ENCODE measurements at places on chromosomes 6 and 20.

DNA sequence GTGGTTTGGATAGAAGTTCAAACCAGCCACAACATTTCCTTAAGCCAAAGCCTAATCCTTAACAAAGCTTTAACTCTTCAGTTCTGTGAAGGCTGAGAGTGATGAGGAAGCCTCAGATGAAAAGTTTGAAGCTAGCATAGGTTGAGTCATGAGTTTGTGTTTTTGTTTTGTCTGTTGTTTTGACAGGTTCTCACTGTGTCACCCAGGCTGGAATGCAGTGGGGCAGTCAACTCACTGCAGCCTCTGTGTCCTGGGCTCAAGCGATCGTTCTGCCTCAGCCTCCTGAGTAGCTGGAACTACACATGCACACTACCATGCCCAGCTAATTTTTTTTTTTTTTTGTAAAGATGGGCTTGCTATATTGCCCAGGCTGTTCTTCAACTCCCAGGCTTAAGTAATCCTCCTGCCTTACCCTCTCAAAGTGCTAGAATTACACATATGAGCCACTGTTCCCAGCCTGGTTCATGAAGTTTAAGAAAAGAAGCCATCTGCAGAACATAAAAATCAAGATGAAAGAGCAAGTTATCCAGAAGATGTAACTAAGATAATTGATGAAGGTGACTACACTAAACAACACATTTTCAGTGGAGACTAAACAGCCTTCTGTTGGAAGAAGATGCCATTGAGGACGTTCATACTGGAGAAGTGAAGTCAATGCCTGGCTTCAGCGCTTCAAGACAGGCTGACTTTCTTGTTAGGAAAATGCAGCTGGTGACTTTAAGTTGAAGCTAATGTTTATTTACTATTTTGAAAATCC lies 96.2 kb downstream of the SMAP1 start:
- no peak for DNase-seq

DNA sequence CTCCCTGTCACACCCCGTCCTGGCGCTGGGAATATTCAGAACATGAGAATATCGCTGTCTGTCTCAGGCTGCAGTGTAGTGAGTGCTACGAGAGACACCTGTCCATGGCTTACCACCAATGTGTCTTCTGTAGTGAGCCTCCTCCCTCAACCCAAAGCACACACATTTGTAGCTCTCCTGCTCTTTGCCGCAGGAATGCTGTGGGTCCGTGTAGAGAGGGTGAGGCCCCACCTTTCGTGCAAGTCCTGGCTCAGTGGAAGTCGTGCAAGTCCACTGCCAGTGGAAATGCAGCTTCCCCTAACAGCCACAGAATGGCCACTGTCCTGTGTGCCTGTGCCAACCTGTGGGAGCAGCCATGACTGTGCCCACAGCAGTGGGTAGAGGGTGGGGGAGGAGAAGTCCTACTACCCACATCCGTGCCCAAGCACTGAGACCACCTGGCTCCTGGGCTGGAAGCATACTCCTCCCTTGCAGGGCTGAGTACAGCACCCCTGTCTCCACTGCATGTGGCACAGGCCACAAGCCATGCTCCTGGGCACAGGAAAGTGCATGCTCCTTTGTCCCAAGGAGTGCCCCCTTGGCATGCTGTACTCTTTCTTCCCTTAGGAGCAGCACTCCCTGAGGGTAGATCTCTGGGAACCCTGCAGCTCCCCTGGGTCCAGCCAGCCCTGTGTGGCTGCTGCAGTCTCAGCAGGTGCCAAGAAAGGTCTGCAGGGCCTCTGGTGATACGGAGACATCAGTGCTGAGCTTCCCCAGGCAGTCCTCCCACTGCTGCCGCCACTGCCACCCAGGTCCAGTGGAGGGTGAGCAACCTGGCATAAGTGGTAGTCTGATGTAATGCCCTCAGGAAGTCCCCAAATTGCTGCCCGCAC lies 28.0 kb downstream of the IGF2R start:
- DNase-seq, result no peak

- peak; percentile 96 for DNase-seq
Measured at GRCh38 chr20:50540620-50541605, 30.7 kb downstream of the PTPN1 start.

DNA sequence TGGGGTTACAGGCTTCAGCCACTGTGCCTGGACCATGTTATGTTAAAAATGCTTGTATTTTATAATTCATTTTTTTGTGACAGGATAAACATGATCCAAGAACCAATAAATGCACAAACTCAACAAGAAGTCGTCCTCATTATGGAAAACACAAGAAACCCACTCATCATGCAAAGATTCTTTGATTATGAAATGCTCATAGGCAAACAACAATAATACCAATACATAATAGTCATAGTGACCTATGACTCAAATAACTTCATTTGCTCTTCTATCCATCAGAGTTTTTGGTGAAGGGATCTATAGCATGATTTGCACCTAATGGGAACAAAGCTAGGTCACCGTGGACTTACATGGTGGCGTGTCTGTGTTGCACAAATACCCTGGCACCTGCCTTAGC lies 217.1 kb upstream of the THEMIS start:
- DNase-seq, result no peak

- DNase-seq, result no peak
Measured at GRCh38 chr6:80618953-80619352, 512.5 kb downstream of the BCKDHB start.

DNA sequence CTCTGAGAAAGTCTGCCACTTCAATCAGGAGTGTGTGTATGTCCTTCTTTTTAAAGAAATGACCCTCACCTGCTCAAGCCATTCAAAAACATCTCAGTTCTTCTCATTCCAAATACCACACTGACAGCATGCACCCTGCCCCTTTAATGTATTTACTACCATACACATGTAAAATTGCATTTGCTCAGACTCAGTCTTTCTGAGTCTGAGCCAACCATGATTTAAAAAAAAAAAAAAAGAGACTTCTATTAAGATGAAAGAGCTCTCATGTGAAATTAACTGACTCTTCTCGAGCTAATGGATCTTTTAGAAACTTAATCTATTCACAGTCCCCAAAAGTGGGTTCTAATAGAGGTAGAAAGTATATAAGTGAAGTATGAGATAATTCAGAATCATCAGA lies 1.4 kb upstream of the FILIP1 start:
- no peak for DNase-seq

- no peak for DNase-seq
Measured at GRCh38 chr20:57478176-57478575, 46.8 kb downstream of the CTCFL start.

GRCh38 chr20:20304942-20305341 lies 63.0 kb upstream of the INSM1 start:
- no peak for DNase-seq

- DNase-seq, result no peak
Measured at GRCh38 chr6:124742971-124743370, 219.3 kb upstream of the RNF217 start.

DNA sequence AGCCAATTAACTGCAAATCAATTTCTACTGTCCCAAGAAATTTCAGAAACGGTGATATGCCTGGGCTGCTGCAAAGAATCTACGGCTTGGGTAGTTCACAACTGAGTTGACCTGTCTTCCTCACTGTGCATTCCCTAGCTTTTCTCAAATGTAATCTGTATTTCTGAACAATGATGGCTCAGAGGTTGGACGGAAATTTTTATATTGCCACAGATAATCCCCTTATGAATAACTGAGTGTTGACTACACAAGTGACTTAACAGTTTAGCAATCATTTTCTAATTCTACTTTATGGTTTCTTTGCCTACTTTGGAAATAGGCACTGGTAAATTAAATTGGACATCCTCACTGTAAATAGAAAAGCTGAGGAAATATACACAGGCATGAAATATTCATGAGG lies 94.5 kb downstream of the ARHGAP18 start:
- no peak for DNase-seq

- no peak for DNase-seq
Measured at GRCh38 chr6:151291722-151292059, 51.9 kb downstream of the AKAP12 start.

DNA sequence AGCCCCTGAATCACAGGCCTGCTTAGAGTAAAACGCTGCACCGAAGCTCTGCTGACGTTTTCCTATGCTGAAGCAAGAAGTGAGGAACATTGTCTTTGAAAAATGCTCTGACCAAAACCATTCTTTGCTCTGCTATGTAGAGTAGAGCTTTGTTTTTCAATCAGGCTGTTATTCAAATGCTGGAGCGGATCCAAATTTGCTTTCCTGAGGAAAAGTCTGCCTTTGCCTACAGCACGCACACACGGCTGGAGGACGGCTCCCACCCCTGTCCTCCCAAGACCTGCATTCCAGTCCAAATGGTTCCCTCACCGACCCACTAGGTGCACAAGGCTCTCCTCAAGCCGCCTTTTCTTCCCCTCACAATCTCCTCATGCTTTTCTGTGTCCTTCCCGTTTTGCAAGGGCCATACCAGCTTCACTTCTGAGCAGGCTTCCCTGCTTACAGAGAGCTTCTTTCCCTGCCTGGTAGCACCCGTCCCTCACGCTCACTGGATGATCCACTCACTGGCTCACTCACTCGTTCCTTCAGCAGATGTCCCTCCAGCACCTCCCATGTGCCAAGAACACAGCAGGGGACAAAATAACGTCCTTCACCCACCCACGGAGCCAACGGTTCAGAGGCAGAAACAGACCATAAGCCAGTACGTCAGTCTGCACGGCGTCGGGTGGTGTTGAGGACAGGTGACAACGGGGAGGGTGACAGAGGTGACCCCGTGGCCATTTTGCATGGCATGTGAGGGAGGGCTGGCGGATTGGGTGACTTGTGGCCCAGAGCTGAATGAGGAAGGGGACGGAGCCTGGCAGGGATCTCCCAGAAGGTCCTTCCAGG lies 137.9 kb upstream of the NEDD9 start:
- no peak for DNase-seq

GRCh38 chr20:49395659-49396058 lies 86.8 kb downstream of the KCNB1 start:
- no peak for DNase-seq

DNA sequence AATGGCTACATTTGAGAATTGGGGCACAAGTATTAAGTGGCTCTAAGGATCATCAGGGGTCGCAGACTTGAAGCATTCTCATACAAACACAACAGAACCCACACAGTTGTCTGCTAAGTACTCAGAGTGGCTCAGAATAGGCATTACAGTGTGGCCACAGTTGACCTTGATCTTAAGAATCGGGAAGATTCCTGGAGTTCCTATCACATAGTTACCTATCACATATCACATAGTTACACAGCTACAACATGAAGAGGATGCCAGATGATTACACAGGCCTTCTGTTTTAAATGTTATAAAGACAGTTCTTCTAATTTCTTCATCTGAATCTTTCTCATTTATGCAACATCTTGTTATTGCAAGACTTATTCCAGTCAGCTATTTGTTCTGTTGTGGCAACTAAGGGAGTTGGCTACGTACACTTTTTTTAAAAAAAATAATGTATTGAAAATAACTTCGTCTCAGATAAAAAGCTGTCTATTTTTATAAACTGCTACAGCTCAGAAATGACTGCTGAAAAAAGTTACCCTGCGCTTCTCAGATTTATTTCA lies 129.0 kb downstream of the REV3L start:
- DNase-seq, result no peak

- DNase-seq, result no peak
Measured at GRCh38 chr6:90643381-90643780, 56.5 kb upstream of the MAP3K7 start.

DNA sequence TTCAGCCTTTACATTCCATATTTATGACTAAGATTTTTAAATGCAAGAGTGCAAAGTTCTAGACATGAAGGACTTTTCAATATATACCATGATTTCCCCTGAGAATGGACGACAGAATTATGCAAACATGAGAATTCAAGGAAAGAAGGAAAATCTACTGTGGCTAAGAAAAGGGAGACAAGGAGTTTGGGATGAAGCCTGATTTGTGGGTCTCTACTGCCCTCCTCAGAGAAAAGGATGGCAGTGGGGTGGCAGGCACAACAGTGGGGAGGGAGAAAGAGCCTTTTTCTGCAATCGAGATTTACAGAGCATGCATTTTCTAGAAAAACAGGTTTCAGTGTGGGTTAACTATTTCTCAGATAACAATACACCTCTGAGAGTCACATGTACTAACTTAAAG lies 466.9 kb upstream of the NRSN1 start:
- DNase-seq, result peak; percentile 12

- DNase-seq, result no peak
Measured at GRCh38 chr6:159467473-159468041, 225.5 kb downstream of the SOD2 start.

GRCh38 chr6:5843078-5843477 lies 163.6 kb downstream of the NRN1 start:
- DNase-seq, result no peak

DNA sequence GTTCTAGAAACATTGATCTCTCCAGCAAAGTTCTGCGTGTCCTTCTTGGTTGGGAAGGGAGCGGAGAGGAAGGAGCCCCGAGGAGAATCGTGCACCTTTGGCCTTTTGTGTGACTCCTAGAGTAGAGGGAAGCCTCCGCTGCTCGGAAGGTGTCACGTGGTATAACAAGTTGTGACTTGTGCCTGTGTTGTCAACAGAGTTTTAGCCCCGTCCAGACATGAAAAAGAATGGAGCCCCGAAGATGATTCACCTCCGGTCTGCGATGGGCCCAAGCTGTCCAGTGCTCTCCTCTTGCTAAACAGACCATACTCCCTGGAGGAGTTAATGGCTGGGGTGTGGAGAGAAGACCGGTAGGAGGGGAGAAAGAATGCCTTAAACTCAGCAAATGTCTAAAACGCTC lies 7.0 kb downstream of the EYA2 start:
- no peak for DNase-seq

- no peak for DNase-seq
Measured at GRCh38 chr6:146358431-146359046, 185.1 kb upstream of the RAB32 start.

GRCh38 chr6:15239616-15240364 lies 6.1 kb upstream of the JARID2 start:
- no peak for DNase-seq

DNA sequence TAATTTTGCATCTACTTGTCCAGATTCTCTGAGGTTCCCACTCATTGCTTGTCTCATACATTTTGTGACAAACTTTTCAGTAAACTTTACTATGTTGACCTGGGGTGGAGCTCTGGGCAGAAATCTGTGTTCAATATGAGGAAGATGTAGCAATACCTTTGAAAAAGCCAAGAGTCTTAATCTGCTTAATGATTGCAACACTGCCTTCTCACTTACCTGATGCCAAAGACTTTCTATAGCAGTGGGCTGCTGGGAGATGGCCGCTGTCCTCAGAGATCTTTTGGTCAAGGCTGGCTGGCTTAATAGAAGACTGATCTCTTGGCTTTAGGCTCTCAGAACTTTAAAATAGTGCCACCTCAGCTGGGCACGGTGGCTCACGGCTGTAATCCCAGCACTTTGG lies 70.1 kb upstream of the RBM24 start:
- DNase-seq, result no peak

Measured in HT-29 (cell line).